ENCODE measurements at places on chromosomes 3 and 15.

DNA sequence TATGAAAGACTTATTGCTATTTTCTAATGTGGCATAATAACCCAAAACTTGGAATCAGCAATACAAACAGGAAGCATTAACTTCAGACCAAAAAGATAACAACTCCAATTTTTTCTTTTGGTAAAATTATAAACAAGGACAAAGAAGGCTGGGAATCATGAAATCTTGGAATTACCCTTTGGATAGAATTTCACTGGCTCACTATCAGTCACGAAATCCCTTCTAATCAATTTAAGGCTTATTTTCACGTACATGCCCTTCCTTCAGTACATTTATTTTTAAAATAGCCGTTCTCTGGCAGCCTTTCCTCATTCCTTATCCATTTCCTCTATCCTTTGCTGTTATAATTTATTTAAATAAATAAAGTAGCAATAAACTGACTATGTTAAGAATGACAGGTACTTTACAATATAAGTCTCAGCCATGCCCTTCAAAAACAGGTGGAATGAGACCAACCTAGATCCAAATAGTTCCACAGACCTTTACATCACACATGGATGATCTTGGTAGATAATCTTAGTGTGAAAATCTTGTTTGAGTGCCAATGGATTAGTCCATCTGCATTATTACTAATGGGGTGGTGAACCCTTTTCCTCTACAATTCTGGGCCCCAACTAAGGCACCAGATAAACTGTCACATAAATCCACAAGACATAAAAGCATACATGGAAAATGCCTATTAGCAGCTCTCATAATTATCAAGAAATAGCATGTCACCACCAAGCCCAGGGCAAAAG, 38.9 kb downstream of the ABI3BP start:
- DNase-seq = no peak

GRCh38 chr15:62066663-62067447, at the start of gene C2CD4A:
Gene C2CD4A (plus strand): TSS chr15:62066977. CDS start chr15:62067614, 637 bp downstream.
- DNase-seq = peak; percentile 50

DNA sequence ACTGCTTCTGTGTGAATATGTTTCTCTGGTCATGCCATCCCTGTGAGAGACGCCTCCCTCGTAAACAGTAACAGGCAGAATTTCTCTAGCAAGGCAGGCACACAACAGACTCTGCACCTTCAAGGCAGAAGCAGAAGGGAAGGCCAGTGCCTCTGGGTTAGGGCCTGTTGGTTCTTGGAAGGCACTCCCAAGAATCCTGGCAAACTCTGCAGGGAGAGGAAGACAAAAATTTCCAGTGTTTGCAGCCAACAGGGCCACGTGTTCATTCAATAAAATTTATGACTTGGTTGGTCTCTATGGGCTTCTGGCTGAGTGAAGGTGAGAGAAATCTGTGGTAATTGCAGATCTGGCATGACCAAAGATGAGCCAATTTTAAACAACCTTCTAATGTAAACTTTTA, 39.3 kb downstream of the NFKBIZ start:
- DNase-seq = no peak

DNA sequence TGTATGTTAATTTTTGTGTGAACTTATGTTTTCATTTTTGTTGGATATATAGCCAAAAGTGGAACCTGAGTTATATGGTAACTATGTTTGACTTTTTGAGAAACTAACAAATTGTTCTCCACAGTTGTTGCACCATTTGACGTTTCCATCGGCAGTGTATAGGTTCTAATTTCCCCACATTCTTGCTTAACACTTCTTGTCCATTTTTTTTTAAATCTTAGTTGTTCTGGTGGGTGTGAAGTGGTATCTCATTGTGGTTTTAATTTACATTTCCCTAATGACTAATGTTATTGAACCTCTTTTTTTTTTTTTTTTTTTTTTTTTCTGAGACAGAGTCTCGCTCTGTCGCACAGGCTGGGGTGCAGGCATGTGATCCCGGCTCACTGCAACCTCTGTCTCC, 8.0 kb downstream of the NISCH start:
- no peak for DNase-seq

- DNase-seq = no peak
Measured at GRCh38 chr15:70286113-70286806, 188.5 kb upstream of the TLE3 start.
